ENCODE measurements at places on chromosomes 1 and 21. TPM values are rescaled to one million over a fixed set of nuclear protein-coding genes. Genes with fewer than 3 reads are reported as not detected.

GRCh38 chr1:153352523-153352922 is 3.9 kb upstream of the PGLYRP4 start:
- no peaks in the 10 kb centered on the region for H3K27me3 ChIP-seq
- no peaks in the 10 kb centered on the region for H3K36me3 ChIP-seq
- DNase-seq, result peak; percentile 57
- H3K27ac ChIP-seq, result no peak overlapping the region

DNA sequence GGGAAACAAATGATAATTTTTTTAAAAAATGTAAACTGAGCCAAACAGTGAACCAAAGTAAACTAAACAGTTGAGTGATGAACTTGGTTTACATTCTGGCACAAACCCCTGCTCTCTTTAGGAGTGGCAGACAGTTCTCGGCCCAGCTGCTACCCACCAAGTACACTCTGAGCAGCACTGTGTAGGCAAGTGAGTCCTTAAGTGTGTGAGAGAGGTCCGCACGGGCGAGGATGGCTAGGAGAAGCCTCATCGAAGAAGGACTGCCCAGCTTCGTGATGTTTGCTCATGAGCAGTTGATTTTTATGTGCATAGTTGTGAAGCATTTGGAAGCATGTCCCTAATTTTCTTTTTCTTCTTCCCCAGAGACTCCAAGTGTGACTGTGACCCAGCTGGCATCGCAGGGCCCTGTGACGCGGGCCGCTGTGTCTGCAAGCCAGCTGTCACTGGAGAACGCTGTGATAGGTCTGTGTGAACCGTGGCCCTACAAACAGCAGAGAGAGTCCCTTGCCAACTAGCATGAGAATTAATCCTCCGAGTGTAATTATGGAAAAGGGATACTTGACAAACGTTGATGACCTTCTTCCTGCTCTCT is 32.1 kb downstream of the LAMC2 start:
- no peak overlapping the region for H3K4me3 ChIP-seq
- DNase-seq, result no peak
- H3K27ac ChIP-seq, result peak overlapping the region; percentile 73
- H3K4me1 ChIP-seq, result no peaks in the 10 kb centered on the region
- H3K36me3 ChIP-seq, result no peaks in the 10 kb centered on the region
- H3K27me3 ChIP-seq, result no peaks in the 10 kb centered on the region

The WNT9A gene
- total RNA-seq, result 1.4 TPM

DNA sequence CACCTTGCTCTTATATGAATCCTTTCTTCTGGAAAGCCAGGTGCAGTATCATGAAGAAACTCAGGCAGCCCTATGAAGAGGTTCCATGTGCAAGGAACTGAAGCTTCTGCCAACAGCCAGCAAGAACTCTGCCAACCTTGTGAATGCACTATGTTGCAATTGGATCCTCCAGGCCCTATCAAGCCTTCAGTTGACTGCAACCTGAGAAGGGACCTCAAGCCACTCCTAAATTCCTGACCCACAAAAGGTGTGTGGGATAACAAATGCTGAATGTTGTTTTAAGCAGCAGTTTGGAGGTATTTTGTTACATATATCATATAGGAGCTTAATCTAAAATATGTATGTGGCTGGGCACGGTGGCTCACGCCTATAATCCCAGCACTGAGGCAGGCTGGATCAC is 84.0 kb downstream of the RERE start:
- H3K27ac ChIP-seq, result no peak overlapping the region
- H3K36me3 ChIP-seq, result no peaks in the 10 kb centered on the region
- H3K27me3 ChIP-seq, result no peaks in the 10 kb centered on the region
- H3K4me1 ChIP-seq, result no peaks in the 10 kb centered on the region
- DNase-seq, result peak; percentile 49

The C1orf74 gene
- total RNA-seq, result 5.0 TPM

The GPR52 gene
- 6.0 TPM for total RNA-seq

- no peaks in the 10 kb centered on the region for H3K36me3 ChIP-seq
- H3K27ac ChIP-seq, result peak overlapping the region; percentile 26
- DNase-seq, result peak; percentile 20
- H3K27me3 ChIP-seq, result peaks cover 3% of the 10 kb centered on the region
- no peaks in the 10 kb centered on the region for H3K4me1 ChIP-seq
- no peak overlapping the region for H3K4me3 ChIP-seq
Measured at GRCh38 chr1:29708796-29709703, 472.7 kb downstream of the PTPRU start.

DNA sequence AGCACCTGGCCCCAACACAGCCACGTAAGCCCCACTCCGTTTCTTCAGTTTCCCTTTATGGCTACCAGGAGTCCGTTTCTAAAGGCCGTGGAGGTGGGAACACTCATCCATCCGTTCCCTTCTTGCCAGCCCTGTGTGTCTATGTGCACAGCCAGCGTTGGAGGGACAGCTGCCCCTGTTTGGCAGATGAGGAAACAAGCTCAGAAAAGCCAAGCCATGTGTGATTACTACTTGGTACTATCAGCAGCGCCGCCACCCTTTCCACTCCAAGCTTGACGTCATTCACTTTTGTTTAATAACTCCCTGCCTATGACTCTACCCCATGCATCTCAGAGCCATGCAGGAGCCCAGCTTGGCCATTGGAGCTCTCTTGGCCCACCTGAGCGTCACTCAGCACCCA is 3.5 kb downstream of the LRP8 start:
- no peaks in the 10 kb centered on the region for H3K27me3 ChIP-seq
- no peak for DNase-seq
- H3K36me3 ChIP-seq, result no peaks in the 10 kb centered on the region
- H3K27ac ChIP-seq, result no peak overlapping the region
- no peak overlapping the region for H3K4me3 ChIP-seq
- H3K4me1 ChIP-seq, result peaks cover 6% of the 10 kb centered on the region

DNA sequence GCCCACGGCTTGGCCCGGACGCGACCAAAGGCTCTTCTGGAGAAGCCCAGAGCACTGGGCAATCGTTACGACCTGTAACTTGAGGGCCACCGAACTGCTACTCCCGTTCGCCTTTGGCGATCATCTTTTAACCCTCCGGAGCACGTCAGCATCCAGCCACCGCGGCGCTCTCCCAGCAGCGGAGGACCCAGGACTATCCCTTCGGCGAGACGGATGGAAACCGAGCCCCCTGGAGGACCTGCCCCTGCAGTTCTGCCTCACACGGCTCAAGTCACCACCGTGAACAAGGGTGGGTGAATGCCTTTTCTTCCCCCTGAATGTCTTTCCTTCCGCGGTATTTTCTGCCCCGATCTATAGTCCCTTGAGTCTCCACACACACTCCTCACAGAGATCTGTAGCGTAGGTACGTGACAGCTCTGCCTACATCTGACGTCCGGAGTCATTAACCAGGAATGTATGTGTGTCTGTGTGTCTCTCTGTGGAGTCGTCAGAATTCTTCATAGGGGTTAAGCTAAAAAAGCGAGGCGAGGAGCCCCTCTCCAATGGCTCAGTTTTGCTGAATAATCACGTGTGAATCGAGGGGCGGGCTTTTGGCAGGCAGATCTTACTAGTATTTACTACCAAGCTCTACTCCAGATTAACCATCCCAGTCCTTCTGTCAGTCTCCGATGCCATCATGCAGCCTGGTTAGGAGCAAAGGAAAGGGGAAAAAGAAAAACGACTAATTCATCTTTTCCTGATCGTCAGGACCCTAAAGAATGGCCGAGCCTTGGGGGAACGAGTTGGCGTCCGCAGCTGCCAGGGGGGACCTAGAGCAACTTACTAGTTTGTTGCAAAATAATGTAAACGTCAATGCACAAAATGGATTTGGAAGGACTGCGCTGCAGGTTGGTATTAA is at the start of gene CDKN2C:
Gene CDKN2C, plus strand, starts transcription at position 635 of the 898 bp plus-strand sequence. Its CDS starts 124 bp downstream, at position 759.
- H3K27ac ChIP-seq, result peak within 1 kb of the TSS; percentile 94
- H3K36me3 ChIP-seq, result no peaks in the 10 kb centered on the region
- no peaks in the 10 kb centered on the region for H3K4me1 ChIP-seq
- peak; percentile 79 for DNase-seq

GRCh38 chr21:43922949-43923348 is 57.9 kb downstream of the AGPAT3 start:
- H3K27ac ChIP-seq, result no peak overlapping the region
- no peak overlapping the region for H3K4me3 ChIP-seq
- H3K4me1 ChIP-seq, result peaks cover 7% of the 10 kb centered on the region
- H3K27me3 ChIP-seq, result no peaks in the 10 kb centered on the region

All from prostate gland (tissue), 2 donors.